ENCODE measurements at places on chromosomes 13 and 19.

DNA sequence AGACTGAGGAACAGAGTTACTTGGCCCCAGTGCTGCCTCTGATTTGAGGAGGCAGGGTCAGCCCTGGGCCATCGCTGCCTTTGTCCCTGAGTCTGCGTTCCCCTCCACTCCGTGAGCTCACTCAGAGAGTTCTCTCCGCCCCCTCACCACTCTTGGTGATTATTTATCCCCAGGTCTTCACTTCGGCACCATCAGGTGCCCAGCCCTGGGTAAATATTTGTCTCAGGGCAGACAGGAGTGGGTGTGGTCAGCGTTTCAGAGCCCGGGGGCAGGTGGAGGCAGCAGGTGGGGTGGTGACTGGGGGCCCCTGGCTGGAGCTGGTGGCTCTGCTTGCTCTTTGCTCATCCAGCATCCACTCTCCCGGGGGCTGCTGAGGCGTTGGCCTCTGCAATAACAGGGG, 20.6 kb downstream of the PPP1R37 start:
- no peak for DNase-seq

DNA sequence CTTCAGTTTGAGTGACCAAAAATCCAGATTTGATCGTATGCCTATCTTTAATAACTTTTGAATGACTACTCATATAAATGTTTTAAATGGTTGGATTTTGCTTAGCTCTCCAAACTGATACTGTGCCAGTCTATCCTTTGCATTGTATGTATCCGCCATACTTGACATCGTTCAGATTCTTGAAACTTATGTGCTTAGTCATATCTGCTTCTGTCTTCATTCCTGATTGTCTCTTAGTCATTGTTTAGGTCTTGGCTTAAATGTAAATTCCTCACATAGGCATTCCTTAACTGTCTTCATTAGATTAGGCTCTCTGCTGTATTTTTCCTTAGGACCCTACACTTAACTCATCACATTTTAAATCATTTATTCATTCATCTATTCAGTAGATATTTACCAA, 126.0 kb downstream of the PCCA start:
- no peak for DNase-seq

- no peak for DNase-seq
Measured at GRCh38 chr13:69997061-69997460, 110.6 kb upstream of the ATXN8OS start.

- no peak for DNase-seq
Measured at GRCh38 chr13:108444448-108444847, 174.9 kb downstream of the TNFSF13B start.

GRCh38 chr13:113207460-113207859, 1.0 kb downstream of the PCID2 start:
- no peak for DNase-seq

GRCh38 chr13:50485979-50486935, 357.2 kb downstream of the DLEU7 start:
- DNase-seq = no peak

- DNase-seq = peak; percentile 21
Measured at GRCh38 chr13:89627996-89628395, 1719.5 kb upstream of the MIR17HG start.

DNA sequence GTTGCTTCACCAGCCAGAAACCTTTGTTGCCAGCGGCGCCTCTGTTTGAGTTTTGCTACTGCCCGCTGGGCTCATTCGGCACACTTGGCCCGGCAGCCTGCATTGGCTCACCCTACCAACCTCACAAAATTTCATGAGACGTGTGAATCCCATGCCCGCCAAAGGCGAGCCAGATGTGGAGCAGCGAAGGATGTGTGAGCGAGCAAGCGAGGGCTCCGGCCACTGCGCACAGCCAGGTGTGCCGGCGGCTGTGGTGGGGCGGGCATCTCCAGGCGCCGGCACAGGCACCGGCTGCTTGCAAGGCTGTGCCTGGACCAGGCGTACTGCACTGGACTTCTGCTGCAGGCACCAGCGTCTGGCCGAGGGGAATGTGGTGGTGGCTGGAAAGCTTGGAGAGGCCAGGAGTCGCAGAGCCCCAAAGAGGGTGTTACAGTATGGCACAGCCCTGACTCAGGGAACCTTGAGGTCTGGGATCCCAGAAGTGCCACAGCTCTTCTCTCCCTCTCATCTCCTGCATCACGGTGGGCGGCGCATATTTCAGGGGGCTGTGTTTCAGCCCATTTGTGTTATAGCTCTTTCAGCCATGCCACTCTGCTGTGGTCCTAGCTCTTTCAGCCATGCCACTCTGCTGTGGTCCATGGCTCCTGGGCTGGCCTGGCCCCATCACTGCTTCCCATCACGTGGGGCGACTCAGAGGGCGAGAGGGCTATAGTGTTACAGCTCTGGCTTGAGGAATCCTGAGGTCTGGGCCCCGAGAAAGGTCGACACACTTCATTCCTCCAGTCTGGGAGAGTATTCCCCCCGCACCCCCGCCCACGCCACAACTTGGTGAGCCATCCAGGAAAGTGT, 592.0 kb upstream of the SLITRK5 start:
- no peak for DNase-seq

DNA sequence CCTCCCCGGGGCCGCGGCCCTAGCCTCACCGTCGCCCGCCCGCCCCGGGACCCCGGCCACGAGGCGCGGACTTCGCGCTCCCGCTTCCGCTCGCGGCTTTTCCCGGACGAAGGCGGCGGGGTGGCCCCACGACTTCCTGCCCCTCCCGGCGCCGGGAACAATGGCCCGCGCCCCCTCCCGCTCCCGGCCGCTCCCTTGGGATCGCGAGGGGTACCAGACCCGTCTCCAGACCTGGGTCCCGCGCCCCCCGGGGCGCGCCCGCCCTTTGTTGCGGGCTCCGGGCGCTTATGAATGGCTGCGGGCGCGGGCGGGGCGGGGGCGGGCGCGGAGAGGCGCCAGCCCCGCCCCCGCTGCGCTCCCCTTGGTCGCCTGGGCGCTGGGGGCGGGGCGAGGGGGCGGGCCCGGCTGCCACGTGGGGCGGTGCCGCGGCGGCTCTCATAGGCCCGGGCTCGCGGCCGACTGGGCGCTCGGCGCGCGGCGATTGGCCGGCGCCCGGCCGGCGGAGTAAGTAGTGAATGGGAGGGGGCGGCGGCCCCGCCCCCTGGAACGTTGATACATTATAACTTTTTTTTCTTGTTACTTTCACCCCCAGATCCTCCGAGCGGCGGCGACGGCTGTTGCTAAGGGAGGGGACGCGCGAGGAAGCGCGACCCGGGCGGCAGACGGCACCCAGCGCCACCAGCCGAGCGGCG, 1.1 kb downstream of the MIDN start:
- DNase-seq = peak; percentile 91

- DNase-seq = no peak
Measured at GRCh38 chr13:74978591-74978990, 503.4 kb downstream of the TBC1D4 start.

GRCh38 chr13:93859716-93860115, 619.8 kb downstream of the DCT start:
- no peak for DNase-seq
